ENCODE measurements at places on chromosomes 2 and 18.

- DNase-seq: peak; percentile 6
Observed at GRCh38 chr2:176999301-176999700, 213.3 kb upstream of the HNRNPA3 start.

- no peak for DNase-seq
Observed at GRCh38 chr18:3397031-3397750, 52.8 kb upstream of the TGIF1 start.

DNA sequence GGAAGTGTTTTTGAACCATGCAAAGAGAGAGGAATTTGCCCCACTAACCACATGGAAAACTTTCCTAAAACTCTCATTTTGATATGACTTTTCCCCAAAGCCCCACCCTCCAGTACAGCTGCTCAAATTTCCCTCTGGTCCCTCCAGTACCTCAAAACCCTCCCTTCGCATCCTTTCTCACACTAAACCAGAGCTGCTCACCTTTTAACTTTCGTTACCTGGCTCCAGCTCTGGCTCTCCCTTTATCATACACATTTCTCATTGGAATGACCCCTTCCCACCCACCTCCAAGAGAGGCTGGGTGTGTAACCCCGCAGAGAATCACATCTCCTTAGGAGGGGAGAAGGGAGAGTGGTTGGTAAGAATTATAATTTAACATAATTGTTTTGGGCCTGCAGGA lies 86.8 kb upstream of the NDUFV2 start:
- DNase-seq: no peak

GRCh38 chr2:168155680-168156079 lies 91.7 kb downstream of the STK39 start:
- no peak for DNase-seq

GRCh38 chr18:13273800-13274199 lies 55.2 kb downstream of the LDLRAD4 start:
- DNase-seq: no peak

- no peak for DNase-seq
Observed at GRCh38 chr2:233363744-233364235, 9.5 kb downstream of the DGKD start.

GRCh38 chr2:102803041-102803896 lies 41.4 kb downstream of the TMEM182 start:
- no peak for DNase-seq

DNA sequence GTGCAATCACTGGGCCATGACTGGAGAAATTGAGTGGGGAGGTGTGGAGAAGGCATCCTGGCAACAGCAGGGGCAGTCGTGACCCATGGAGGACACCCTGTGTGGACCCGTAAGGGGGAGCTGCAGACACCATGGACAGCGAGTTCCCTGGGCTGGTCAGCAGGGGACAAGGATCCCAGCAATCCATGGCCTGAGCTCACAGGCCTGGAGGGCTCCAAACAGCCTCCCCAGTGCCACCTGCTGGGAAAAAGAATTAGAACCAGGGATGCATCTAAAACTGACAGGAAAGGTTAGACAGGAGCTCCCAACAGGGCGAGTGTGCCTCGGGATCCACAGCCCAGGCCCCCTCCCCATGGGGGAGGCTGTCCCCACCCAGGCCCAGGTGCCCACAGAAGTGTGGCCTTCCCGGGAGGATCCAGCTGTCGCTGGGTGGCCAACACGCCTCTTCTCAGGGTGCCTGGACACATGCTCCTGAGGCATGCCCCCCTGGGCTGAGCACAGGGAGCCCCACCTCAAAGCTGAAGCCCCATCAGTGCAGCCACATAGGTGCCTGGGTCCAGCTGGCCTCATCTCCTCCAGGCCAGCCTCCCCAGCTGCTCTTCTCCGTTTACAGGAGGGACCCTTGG lies 20.5 kb upstream of the KIF1A start:
- peak; percentile 56 for DNase-seq

DNA sequence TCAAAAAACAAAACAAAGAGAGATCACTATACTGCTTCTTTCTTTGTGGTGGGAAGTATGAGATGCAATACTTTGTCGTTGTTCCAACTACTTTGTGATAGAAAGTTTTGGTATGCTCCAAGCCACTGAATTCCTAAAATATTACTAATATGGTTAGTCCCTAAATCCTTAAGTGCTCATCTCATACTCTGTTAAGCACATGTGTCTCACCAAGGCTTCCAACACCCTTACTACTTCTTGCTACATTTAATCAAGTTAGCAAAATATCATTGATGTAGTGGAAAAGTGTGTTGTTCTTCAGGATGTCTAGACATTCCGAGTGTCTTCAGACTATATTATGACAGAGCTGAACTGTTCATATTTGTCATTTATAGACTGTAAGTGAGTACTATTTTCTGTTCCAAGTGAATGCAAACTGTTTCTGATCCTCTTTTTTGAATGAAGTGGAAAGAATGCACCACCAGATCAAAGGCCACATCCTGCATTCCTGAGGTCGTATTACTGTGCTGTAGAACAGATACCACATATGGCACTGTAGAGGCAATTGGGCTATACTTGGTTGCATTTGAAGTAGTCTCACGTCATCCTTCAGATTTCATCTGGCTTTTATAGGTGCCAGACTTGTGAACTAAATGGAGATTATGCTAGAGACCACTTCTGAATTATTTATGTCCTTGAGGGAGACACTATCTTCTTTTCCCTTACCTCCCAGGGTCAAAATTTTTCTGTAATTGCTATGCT lies 298.4 kb upstream of the ZNF521 start:
- peak; percentile 92 for DNase-seq

- no peak for DNase-seq
Observed at GRCh38 chr18:22933966-22934423, 867 bp downstream of the RBBP8 start.

- DNase-seq: no peak
Observed at GRCh38 chr2:226873826-226874225, 38.0 kb downstream of the RHBDD1 start.

DNA sequence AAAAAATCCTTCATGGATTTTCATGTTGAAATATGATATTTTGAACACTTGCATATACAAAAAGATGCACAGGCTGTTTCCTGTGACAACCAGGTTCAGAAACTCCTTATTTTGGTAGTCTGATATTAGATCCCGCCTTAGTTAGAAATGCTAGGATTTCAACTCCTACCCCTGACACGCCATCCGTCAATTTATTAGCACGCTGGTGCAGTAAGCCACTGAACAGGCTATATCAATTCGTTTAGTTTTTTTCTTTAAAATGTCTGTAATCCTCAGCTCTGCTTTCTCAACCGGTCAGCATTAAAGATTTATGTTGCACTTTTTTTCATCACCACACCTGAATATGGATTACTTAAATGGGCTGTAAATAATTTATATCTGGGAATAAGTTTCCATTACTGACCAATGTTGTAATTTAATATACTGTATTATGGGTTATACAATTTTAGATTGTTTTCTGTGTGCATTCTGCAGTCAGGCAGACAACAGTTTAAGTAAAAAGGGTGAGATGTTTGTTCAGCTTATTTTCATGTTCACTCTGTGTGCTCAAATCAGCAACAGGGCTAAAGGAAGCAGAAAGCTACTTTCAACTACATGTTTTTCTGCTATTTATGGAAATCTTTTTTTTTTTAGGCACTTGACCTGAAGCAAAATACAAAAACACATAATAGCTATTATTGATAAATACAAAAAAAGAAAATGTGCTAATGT lies 227.7 kb downstream of the ARHGAP15 start:
- DNase-seq: no peak

- no peak for DNase-seq
Observed at GRCh38 chr18:62828091-62828640, 112.8 kb downstream of the PHLPP1 start.

DNA sequence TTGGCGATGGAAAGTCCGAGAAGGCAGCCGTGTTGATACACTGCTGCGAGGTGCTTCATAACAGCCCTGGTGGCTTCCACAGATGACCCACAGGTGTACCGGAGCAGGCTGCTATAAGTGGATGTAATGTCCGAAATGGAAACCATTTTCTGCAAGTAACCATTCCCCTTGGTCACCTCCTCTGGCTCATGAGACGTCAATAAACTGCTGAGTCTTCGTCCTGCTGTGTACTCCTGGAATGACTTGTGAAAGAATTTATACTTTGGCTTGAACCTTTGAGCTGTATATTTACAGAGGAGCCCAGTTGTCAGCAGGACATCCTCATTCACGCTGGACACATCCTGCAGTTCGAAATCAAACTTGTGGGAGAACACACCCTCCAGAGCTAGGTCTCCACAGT lies 14.4 kb downstream of the NLRC4 start:
- no peak for DNase-seq

DNA sequence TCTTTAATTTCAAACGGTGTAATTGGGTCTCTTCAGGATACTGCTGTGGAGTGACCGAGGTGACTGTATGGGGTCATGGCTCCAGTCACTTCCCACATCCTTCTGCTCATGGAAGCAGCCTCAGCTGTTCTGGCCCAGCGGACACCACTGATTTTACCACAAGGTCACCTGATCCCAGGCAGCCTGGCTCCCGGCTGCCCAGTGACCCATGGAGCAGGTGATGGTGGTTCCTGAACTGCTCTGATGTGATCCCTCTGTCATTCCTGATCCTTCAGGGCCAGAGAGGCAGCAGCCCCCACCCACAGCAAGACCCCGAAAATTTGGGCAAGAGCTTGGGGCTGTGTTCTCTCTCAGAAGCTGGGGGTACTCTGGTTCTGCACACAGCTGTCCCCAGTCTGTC lies 35.5 kb upstream of the HS6ST1 start:
- no peak for DNase-seq

DNA sequence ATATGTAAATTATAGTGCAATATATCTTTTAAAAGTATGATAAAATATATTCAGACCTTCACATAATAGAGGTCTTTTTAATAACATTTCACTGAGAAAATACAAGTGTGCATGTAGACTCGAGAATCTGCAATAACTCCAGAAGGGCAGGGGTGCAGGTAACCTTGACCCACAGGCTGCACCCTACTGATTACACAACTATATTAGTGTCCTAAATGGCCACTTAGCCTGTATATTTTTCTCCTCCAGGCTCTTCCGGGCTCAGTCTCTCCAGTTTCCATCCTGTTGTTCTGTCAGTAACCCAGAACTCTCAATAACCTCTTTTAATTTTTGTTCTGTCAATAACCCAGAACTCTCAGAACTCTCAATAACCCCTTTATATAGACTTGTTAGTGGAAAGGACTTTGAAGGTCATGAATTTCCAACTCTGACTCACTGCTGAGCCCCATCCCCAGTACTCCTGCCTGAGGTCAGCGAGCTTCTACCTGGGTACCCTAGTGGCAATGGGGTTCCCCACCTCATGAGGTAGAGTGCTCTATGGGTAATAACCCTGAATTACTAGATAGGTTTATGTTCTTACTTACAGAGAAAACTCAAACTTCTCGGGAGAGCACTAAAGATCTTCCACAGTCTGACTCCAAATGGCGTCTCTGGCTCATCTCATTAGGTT lies 8.4 kb upstream of the TTR start:
- no peak for DNase-seq

GRCh38 chr18:49756671-49757362 lies 56.5 kb downstream of the ACAA2 start:
- DNase-seq: no peak

DNA sequence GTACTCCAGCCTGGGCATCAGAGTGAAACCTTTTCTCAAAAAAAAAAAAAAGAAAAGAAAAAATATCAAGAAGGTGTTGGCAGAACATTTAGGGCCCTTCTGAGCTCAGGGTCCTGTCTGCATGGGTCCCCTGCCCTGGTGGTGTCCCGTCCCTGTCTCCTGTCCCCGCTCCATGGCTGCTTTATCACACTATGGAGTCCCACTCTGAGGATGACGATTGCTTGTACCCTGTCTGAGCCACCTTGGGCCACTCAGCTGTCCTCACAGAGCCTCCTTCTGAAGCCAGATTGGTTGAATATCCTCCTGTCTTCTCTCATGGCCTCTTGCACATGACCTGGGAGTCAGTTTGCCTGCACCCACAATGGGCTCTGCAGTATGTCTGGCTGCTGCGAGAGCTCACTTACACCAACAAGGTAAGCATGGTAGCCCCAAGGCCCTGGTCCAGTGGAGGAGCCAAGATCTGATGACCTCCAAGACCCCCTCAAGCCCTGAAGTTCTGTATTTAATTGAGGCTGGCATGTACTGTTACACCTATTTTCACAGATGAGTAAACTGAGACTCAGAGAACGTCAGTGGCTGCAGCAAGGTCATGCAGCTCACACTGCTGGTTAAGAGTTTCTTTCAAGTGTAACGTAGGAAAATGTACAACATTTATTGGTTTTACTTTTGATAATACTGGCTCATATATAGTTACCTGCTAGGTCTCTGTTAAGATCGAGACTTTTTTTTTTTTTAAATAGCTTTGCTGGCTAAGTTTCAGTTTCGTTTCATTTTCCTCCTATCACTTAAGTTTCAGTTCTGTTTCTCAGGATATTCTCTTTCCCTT lies 16.9 kb upstream of the ZCCHC2 start:
- no peak for DNase-seq

- DNase-seq: peak; percentile 5
Observed at GRCh38 chr18:26121476-26121875, 12.2 kb upstream of the PSMA8 start.

DNA sequence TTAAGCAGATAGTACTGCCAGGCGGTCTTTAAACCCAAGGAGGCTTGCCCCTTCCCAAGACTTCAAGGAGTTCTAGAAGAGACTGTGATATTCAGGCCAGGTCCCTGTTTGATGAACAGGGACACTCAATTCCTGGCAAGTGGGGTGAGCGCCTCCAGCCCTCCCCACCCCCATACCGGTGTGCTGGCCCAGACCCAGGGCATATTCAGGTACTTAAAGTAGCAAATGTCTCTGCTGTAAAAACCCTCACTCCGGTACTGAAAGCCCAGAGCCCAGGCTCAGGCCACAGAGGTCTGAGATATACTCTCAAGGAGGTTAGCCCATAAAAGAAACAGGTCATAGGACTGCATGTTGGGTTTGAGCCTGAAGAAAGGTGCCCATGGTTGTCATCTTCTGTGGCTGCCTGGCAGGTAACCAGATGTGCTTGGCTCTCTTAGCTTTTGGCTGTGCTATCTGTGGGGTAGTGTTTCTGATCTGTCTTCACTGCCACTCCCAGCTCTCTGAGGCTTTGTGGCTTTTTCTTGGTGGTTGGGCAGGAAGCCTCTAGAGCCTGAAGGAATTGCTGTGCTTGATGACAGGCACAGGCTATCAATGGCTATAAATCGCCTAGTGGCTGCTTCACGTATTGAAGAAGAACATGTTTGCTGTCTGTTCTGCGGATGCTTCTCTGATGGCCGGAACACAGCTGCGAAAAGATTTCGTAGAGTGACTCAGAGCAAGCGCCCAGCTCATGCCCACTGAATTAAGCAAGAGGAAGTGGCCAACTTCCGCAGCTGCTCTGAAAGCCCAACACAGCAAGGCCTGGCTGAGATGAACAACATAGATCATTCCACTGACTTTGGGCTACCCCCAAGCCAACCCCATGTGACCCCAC lies 63.3 kb upstream of the ALPP start:
- peak; percentile 81 for DNase-seq

Measured in fibroblast of gingiva (primary cell).